ENCODE measurements at places on chromosomes 1 and 21. TPM values are rescaled to one million over a fixed set of nuclear protein-coding genes. Genes with fewer than 3 reads are reported as not detected.
A peak's percentile ranks its signal among the peaks of the same experiment; 100 is the strongest.

DNA sequence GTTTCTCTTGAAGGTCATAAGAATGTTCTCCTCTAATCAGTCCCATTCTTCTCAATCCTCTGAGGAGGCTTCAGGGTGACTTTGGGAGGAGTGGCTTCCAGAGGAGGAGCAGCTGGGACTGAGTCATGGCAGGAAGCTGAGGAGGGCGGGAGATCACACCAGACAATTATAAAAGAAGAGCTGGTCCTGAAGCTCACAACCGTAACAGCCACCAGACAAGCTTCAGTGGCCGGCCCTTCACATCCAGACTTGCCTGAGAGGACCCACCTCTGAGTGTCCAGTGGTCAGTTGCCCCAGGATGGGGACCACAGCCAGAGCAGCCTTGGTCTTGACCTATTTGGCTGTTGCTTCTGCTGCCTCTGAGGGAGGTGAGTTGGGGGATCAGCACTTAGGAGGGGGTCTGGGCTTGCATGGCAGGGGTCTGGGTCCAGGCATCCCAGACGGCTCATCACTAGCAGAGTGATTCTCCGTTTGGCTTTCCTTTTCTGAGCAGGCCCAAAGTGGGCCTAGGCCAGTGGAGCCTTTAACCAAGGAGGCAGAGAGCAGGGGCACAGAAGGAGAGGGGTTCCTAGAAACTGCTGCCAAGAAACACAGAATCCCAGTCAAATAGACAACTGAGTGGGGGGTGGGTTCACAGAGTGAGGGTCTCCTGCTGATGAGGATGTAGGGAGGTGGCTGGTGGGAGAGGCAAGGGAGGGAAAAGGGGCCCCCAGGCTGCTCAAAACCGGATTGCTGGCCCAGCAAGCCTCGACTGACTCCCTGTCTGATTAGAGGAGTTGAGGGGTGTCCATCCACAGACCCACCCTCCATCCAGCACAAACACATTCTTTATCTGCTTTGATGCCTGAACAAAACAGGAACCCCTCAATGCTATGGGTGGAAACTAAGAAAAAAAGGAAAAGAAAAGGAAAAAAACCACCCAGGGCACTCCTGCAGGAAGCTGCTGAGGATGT is at the start of gene ECM1:
TSS of gene ECM1 (plus strand) at position 198 of the 953 bp plus-strand sequence. CDS start at position 299, 101 bp downstream.
- DNase-seq, result no peak

DNA sequence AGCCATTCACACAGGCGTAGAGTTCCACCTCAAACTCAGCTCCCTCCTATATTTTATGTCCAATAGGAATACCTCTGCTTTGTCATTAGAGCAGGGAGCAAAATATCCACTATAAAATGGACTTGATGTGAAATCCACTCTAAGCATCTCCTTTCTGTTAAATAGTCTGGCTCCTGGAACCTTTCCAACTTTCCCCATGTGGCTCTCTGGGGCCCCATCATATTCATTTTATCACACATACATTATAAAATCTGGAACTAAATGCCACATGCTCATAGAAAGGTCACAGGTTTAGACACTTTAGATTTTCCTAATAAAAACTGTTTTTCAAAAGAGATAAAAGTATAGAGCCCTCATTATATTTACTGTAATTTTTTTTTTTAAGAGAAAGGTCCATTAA is 82.1 kb downstream of the PTPN14 start:
- no peak for DNase-seq

DNA sequence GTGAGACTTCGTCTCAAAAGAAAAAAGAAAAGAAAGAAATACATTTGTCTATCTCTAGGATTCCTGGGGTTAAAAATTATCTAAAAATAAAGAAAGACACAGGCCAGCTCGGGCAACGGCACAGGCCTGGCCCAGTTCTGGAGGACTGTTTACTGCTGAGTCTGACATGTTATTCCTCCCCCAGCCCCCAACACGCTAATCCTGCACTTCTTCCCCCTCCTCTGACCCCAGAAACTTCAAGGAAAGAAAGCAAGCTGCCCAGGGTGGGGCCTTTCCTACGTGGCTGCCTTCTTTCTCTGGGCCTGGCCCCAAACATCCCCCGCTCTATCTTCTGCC is 40.0 kb downstream of the ACOT7 start:
- no peak for DNase-seq

DNA sequence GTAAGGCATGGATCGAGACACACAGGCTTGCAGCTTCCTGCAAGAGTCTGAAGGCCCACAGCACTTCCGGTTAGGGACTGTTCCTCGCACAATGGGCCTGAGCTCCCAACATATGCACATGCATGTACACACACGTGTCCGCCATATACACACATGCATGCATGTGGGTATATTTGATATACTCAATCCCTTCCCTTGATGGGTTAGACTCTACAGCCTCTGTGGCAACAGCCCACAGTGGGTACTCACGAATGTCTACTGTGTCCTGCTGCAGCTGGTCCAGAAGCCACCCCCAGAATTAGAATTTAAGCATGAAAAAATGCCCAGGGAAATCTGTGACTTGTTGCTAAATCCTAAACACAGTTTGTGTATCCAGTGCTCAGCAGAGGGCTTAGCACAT is 9.9 kb downstream of the F3 start:
- DNase-seq, result no peak

Gene B3GALT2
- total RNA-seq, result 8.8 TPM

Gene GPR25
- total RNA-seq, result 0.49 TPM

GRCh38 chr1:163388970-163389369 is 67.2 kb downstream of the NUF2 start:
- DNase-seq, result no peak

Gene SWT1
- 4.0 TPM for total RNA-seq

Gene RGSL1
- total RNA-seq, result not detected

- DNase-seq, result no peak
Measured at GRCh38 chr1:244097523-244098405, 46.7 kb downstream of the ZBTB18 start.

DNA sequence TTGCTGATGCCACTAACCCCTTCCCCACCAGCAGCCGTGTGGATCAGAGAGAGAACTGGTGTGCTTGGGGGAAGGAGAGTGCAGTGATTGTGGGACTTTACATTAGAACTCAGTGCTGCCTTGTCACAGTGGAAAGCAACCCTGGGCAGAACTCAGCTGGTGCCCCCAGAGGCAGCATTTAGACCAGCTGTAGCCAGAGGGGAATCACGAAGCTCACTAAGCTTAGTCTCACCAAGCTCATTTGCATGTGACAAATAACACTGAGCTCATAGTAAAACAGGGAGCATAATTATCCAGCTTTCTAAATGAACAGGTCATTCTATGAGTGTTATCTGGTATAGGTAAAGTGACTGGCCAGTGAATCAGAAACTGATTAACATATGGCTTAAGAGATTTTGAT is 9.8 kb upstream of the SMAP2 start:
- no peak for DNase-seq

DNA sequence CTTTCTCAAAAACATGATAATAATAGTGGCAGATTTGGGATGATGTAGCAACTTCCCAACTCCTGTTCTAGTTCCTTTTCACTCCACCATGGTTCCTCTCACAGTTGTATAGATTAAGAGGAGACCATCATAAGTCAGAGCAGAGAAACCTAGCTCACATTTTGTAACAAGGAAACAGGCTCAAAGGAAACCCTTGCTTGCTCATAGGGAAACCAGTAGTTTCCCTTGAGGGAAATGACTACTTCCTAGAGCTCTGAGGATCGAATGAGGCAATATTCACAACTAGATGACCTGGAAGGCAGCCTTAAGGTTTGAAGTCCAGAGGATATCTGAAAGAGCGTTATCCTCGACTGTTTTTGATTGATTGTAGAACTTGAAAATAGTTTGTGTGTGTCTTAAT is 76.1 kb upstream of the C8B start:
- no peak for DNase-seq

Gene BNIPL
- total RNA-seq, result 2.8 TPM

- no peak for DNase-seq
Measured at GRCh38 chr1:87119541-87120140, 205.2 kb downstream of the HS2ST1 start.

GRCh38 chr1:27000817-27001460 is 7.4 kb downstream of the TRNP1 start:
- no peak for DNase-seq

Gene TBCE
- 36.9 TPM for total RNA-seq

GRCh38 chr1:218371927-218372672 is 27.0 kb downstream of the TGFB2 start:
- peak; percentile 71 for DNase-seq

Gene CTH
- 8.6 TPM for total RNA-seq

- peak; percentile 32 for DNase-seq
Measured at GRCh38 chr1:175073061-175073460, 5.4 kb downstream of the TNN start.

GRCh38 chr1:241518476-241519307 is 863 bp downstream of the FH start:
- DNase-seq, result peak; percentile 32
